ENCODE measurements at places on chromosomes 13 and 19. TPM values are rescaled to one million over a fixed set of nuclear protein-coding genes. Genes with fewer than 3 reads are reported as not detected.

Gene MAST3
- total RNA-seq: 3.5 TPM

Gene ZNF473
- total RNA-seq: 11.7 TPM

Gene GARIN5A
- 2.4 TPM for total RNA-seq

Gene PSG7
- total RNA-seq: not detected

Gene URAD
- total RNA-seq: not detected
